Activated naive CD8-positive, alpha-beta T cell treated with anti-CD3 and anti-CD28 coated beads for 36 hours (primary cell): ENCODE measurements at places on chromosomes 2 and 18.
A peak's percentile ranks its signal among the peaks of the same experiment; 100 is the strongest.

GRCh38 chr2:196275646-196276352 lies 104.4 kb upstream of the STK17B start:
- DNase-seq = no peak

- DNase-seq = no peak
Measured at GRCh38 chr2:128786316-128786715, 467.6 kb upstream of the HS6ST1 start.

DNA sequence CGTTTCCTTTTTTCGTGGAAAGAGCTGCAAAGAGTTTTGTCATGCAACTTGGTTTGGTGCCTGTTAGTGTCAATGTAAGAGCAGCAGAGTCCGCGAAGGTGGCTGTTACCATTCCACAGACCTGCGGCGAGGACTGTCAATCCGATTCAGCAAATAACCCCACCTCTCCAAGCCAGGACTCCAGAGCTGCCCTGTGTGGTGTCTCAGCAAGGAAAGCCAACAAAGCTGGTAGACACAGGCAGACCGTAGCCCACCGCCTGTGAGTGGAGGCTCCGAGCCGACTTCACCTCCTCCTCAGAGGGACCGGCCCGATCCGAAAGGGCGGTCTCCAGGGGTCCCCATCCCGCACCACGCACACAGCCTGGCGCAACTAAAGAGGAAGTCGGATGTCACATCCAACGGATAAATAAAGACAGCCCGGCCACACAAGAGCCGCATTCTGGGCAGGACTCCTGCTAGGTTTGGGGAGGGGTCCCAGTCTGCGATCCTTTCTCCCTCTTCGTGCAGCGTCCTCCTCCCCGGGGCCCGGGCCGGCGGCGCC lies 819 bp downstream of the ANKRD44 start:
- DNase-seq = peak; percentile 57

DNA sequence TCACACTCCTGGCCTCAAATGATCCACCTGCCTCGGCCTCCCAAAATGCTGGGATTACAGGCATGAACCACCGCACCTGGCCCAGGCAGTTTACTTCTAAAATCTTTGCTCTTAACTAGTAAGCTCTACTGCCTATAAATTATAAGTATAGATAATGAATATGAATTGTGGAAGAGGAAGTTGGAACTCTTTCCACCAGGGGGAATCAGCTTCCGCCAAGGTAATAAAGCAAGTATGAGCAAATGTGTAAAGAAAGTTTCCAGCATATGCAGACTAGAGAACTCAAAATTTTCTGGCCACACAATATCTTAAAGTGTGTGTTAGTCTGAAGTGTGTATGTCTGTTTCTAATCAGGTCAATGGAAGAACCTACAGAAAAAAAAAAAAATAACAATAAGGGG lies 68.1 kb downstream of the RMDN2 start:
- no peak for DNase-seq

- DNase-seq = no peak
Measured at GRCh38 chr2:223027442-223027841, 24.5 kb upstream of the KCNE4 start.
